ENCODE measurements at places on chromosomes 16 and 17.

DNA sequence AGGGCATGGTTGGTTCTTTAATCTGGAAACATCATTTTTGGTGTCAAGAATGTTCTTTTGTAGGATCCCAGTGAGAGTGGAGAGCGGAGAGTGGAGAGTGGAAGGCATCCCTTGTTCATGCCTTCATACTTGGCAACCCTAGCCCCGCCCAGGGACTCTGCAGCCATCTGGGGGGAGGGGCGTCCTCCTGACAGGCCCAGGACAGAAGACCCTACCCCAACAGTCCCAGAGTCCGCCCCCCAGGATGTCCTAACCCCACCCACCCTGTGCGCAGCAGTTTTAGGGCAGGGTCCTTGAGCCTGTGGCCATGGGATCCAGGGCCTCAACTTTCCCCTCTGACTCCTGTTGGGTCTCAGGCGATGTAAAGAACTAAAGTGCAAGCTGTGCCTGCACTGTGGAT lies 4.5 kb downstream of the SLC26A11 start:
- DNase-seq = no peak

GRCh38 chr17:4043862-4044261 lies 79.6 kb upstream of the ATP2A3 start:
- no peak for DNase-seq

DNA sequence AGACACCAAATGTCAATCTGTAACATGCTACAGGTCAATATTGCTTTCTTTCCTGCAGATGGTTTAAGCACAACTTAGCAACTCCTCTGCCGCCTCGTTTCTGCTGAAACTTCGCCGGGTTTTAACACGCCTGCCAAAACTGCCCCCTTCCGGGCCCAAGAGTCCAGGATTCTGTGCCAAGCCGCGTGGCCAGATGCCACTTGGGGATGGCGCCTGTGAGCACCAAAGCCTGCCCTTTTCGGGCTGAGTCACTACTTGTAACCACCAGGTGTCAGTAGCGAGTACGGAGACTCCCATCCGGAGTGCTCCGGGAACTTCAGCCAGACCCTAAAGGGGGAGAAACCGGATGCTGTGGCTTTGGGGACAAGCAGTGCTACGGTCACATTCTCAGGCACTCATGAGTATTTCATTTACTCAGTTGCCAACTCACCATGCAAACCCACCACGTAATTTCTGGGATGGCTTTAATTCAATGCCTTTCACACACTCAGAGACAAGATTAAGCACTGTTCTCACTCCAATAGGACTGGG lies 7.8 kb downstream of the PMP22 start:
- DNase-seq = peak; percentile 70

- DNase-seq = peak; percentile 18
Measured at GRCh38 chr16:83903751-83904150, 4.8 kb downstream of the MLYCD start.

DNA sequence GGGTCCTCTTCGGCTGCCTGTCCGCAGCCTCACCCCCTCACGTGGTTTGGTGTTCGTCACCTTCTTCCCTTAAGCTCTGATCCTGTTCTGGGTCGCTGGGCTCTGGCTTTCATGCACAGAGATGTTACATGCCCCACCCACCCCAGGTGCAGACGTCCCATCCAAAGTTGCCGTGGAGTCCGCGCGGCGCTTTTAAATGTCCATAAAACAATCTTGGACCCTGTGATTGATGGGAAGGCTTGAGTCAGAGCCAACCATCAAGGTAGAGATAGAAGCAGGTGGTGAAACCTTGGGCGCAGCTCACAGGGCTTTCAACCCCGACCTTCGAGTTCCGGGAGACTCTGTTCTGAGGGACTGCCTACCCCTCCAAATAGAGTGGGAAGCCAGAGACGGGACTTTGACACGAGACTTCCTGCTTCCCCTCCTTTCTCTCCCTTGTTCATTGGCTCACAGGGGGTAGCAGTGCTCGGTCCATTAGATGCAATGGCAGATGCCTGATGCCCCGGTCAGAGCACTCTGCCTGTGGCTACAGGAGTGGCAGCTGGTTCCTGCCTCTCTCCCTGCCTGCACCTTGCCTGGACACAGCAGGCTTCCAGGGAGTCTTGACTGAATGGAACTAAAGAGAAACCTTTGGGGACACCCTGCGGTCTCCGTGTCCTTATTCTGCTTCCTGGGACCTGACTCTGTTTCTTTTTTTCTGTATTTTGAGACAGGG lies 4.0 kb downstream of the ENGASE start:
- DNase-seq = no peak

GRCh38 chr17:62648956-62649294 lies 21.5 kb downstream of the MRC2 start:
- DNase-seq = no peak

DNA sequence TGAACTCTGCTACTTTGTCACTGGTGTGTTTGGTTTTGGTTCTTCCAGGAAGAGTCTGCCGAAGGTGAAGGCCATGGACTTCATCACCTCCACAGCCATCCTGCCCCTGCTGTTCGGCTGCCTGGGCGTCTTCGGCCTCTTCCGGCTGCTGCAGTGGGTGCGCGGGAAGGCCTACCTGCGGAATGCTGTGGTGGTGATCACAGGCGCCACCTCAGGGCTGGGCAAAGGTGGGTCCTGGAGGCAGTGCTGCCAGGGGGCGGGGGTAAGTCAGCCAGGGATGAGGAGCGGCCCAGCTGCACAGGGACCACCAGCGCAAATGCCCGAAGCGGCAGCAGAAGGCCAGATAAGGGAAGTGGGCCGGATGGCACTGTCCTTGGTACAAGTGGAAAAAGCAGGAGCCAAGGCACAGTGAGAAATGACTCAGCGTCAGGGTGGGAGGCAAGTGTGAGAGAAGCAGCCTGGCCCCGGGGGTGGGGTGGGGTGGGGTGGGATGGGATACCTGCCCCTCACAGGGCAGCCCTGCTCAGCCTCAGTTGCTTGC lies 41.9 kb downstream of the TMEM11 start:
- DNase-seq = no peak

GRCh38 chr16:15843635-15844279 lies 13.1 kb downstream of the MYH11 start:
- DNase-seq = no peak

DNA sequence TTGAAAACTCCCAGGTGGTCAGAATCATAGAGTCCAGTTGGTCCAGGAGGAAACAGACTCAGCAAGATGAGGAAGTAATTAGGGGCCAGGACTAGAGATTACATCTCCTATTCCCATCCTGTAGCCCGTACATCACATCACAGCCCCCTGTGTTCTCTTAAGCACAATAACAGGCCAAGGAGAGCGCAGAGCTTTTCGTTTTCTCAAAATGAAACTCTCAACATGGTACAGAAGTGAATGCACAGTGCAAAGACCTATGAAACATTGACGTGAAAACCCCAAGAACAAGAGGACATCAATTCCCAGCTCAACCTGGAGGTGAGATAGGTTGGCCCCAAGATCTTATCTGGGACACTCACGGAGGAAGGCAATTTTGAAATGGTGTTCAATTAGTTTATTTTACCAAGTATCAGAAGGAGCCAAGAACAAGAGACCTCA lies 9.0 kb downstream of the PIK3R5 start:
- no peak for DNase-seq

DNA sequence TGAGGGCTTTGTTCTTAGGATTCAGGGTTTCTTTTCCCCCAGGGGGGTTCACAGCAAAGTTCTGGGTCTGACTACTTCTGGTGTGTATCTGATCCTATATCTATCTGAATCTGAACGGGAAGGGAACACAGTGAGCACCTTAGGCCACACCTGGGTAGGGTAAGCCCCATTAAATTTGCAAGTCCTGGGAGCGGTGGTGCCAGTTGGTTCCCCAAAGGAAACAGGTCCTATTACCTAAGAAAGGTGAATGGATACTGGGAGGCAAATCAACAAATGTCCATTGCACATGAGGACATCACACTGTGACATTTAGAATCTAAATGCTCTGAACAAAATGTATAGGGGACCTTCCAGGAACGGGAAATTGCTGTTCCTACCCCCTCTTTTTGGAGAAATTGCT lies 54.6 kb downstream of the BMERB1 start:
- no peak for DNase-seq

DNA sequence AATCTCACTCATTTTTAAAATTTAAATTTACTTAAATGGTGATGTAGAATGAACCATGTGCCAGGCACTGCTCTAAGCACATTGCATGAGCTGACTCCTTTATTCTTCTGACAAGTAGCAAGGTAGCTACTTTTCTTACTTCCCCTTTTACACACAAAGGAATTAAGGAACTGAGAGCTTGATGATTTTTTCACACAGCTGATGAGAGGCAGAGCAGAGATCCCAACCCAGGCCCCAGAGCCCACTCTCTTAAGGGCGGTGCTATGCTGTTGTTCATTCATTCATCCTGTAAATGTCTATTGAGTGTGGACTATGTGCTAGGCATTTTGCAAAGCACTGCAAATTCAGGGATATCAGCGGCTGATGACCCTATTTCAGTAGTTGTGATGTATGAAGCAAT lies 17.9 kb downstream of the SEC14L5 start:
- no peak for DNase-seq

GRCh38 chr16:29156511-29156910 lies 171.7 kb downstream of the LAT start:
- no peak for DNase-seq

- no peak for DNase-seq
Measured at GRCh38 chr17:66831383-66832210, 3.3 kb upstream of the CACNG5 start.

DNA sequence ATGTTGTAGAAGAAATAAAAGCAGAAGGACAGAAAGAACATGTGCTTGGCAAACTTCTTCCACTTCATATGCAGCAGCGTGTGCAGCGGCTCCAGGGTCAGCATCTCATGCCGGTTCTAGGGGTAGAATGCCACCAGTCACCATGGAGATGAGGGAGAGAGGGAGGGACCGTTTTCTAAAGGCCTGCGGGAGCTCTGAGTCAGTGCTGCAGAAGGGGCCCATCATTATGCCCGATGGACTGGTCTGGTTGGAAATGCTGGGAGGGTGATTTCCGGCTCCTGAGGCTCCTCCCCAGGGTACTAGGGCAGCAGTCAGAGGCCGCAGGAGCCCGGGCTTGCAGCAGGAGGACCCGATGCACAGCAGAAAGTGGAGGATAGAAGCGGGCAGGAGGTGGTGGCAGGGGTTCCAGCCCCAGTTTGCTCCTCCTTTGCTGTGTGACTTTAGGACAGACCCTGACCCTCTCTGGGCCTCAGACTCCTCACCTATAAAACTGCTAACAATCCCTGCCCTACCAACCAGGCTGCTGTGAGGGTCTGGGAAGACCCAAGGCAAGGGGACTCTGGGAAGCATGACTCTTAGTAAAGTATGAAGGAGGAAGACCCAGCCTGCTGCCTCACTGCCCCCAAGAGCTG lies 28.6 kb downstream of the TRPV3 start:
- peak; percentile 83 for DNase-seq

DNA sequence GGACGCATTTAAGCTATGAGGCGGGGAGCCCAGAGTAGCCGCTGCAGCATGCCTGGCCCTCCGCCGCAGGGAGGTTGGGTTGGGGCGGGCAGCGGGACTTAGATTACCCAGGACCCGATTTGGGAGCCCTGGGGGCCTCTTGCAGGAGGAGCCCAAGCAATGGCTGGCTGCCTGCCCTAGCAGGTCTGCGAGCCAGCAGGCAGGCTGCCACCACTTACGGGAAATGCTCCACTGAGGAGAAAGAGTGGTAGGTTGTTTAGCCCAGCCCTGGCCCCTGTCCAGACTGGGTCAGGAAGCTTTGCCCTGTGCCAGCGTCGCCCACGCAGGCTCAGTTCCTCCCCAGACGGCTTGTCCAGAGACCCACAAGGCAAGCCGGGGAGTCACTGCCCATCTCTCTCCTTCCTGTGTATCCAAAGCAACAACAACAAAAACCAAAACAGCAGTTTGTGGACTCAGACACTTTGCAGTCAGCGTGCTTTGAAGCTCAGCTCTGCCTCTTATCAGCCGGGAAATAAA lies 10.3 kb upstream of the TVP23A start:
- peak; percentile 60 for DNase-seq

- no peak for DNase-seq
Measured at GRCh38 chr17:64398320-64398719, 7.7 kb upstream of the PECAM1 start.

DNA sequence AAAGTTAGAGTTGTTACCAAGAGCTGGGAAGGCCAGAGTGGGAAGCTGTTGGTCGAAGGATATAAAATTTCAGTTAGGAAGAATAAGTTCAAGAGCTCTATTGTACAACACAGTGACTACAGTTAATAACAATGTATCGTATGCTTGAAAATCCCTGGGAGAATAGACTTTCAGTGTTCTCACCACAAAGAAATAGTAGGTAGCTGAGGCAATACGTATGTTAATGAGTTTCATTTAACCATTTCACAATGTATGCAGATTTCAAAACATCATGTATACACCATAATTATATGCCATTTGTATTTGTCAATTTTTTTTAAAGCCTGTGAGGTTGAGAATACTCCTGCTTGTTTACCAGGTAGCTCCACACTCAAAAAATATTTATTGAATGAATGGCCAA lies 41.5 kb upstream of the MYOCD start:
- peak; percentile 37 for DNase-seq

- DNase-seq = peak; percentile 41
Measured at GRCh38 chr17:732902-733720, 715 bp downstream of the TLCD3A start.

DNA sequence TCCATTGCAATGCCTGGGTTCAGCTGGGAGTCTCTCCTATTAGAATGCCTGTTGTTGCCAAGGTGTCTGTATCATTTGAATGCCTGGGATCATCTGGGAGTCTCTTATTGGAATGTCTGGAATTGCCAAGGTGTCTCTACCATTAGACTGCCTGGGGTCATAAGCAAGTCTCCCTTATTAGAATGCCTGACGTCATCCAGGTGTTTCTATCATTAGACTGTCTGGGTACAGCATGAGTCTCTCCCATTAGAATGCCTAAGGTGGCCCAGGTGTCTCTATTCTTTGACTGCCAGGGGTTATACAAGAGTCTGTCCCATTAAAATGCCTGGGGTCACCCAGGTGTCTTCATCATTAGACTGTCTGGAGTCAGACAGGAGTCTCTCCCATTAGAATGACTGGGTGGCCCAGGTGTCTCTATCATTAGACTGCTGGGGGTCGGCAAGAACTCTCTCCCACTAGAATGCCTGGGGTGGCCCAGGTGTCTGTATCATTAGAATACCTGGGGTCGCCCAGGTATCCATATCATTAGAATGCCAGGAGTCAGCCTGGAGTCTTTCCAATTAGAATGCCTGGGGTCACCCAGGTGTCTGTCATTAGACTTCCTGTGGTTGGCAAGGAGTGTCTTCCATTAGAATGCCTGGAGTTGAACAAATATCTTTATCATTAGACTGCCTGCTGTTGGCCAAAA lies 2274.0 kb downstream of the TP53TG3F start:
- no peak for DNase-seq

- peak; percentile 95 for DNase-seq
Measured at GRCh38 chr17:7833795-7834541, at the start of gene KDM6B. KDM6B (plus strand) TSS chr17:7834217; CDS start chr17:7845555, 11,338 bp downstream.

GRCh38 chr17:74654742-74655141 lies 31.2 kb upstream of the CD300E start:
- no peak for DNase-seq

GRCh38 chr16:49020436-49020835 lies 261.2 kb downstream of the CBLN1 start:
- no peak for DNase-seq
